Activated T-helper 1 cell treated with anti-CD3 and anti-CD28 coated beads, Interleukin-12 subunit alpha, Interleukin-12 subunit beta, Interleukin-2, Interleukin-4 antibody, amounts not matched to agents 30 ng/mL and 10 ng/mL and 1 ng/mL, durations not matched to agents 14 hours and 24 hours and 36 hours (primary cell): ENCODE measurements at places on chromosomes 7 and 10.

DNA sequence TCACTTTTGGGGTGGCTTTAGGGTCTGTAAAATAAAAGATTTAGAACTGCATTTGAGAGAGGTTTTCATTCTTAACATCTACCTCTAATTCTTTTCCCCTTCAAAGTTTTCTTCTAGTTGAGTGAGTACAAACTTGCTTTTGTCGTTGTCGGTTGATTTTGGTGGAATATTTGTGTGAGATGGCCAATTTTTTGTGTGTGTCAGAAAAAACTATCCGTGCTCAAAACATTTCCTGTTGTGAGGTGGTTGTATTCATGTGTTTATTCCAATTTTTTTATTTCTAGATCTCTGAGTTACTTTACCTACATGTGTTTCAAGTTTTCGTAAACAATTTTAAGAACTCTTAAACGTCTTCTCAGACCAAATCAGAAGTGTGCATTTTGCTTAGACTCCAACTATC is 1.6 kb downstream of the AHR start:
- H3K4me3 ChIP-seq, result peak overlapping the region; percentile 92
- peaks cover 11% of the 10 kb centered on the region for H3K36me3 ChIP-seq
- peaks cover 27% of the 10 kb centered on the region for H3K4me1 ChIP-seq
- peak overlapping the region; percentile 94 for H3K27ac ChIP-seq
- no peaks in the 10 kb centered on the region for H3K27me3 ChIP-seq
- no peak for DNase-seq

DNA sequence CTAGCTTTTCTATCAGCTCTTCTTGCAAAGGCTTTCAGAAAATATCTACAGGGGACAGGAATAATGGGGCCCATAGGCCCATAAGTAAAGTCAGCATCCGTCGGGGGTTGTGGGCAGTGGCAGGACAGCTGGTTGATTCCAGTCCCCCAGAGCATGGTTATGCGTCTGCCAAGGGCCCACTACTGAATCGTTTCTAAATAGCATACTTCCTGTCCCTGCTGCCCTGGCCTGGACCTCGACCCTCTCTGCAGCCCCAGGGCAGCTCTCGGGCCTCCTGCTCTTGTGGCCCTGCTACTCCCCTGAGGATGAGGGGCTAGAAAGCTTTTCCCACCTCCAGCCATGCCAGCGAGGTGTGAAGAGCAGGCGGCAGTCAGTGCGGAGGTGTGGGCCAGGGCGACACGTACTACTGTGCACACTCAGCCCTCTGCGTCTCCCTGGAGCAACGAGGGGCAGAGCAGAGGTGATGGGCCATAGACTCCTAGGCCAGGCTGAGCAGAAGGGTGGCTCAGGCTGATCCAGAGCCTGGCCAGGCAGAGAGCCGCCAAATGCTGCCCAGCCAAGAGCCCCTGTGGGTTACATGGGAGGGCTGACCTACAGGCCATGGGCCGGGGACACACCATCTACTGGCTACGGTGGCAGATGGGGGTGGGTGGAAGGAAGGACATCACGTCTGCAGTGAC is 4.7 kb upstream of the OPN4 start:
- no peaks in the 10 kb centered on the region for H3K27me3 ChIP-seq
- H3K4me1 ChIP-seq, result no peaks in the 10 kb centered on the region
- no peaks in the 10 kb centered on the region for H3K36me3 ChIP-seq
- H3K4me3 ChIP-seq, result no peak overlapping the region

- no peak overlapping the region for H3K27ac ChIP-seq
- H3K4me1 ChIP-seq, result no peaks in the 10 kb centered on the region
- no peak for DNase-seq
- no peak overlapping the region for H3K4me3 ChIP-seq
- no peaks in the 10 kb centered on the region for H3K36me3 ChIP-seq
- H3K27me3 ChIP-seq, result peaks cover 3% of the 10 kb centered on the region
Observed at GRCh38 chr10:782751-783648, 93.5 kb upstream of the DIP2C start.

GRCh38 chr10:103750836-103751235 is 104.5 kb downstream of the SH3PXD2A start:
- peaks cover 58% of the 10 kb centered on the region for H3K4me1 ChIP-seq
- no peak overlapping the region for H3K4me3 ChIP-seq
- H3K27ac ChIP-seq, result no peak overlapping the region
- no peaks in the 10 kb centered on the region for H3K27me3 ChIP-seq
- peaks cover 10% of the 10 kb centered on the region for H3K36me3 ChIP-seq

DNA sequence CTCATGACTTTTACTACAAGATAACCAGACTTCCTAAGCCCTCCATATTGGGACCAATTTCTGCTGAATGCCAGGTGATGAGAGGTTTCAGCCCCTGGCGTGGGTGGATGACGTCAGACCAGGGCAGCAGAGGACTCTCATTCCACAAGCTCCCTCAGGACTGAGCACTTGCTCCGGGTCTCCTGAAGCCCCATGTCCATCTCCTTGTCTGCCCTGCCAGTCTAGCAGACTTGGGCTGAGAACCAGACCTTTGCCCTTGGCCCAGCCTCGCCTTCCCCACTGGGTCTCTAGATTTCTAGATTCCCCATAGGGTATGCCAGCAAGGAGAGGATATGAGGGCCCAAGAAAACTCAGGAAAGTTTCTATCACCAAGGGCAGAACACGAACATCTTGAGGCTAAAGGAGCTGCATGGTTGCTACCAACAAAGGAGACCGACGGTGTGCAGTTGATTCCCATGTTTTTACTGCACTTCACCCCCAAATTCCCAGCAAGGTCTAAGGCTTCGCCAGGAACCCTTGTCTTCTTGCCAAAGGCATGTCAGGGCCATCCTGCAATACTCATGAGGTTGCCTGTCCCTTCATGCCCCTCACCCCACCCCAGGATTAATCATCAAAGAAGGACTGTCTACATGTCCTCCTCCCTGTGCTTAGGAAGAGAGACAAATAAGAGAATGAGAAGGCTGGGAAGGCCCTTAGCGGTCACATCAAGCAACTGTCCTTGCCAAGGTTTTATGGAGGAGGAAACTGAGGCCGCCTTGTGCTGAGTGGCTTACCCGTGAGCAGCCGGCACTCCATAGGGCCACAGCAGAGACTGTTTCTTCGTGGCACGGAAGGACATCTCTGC is 96.5 kb upstream of the MACROH2A2 start:
- no peaks in the 10 kb centered on the region for H3K4me1 ChIP-seq
- no peaks in the 10 kb centered on the region for H3K36me3 ChIP-seq
- no peak for DNase-seq
- H3K27me3 ChIP-seq, result peaks cover 17% of the 10 kb centered on the region

DNA sequence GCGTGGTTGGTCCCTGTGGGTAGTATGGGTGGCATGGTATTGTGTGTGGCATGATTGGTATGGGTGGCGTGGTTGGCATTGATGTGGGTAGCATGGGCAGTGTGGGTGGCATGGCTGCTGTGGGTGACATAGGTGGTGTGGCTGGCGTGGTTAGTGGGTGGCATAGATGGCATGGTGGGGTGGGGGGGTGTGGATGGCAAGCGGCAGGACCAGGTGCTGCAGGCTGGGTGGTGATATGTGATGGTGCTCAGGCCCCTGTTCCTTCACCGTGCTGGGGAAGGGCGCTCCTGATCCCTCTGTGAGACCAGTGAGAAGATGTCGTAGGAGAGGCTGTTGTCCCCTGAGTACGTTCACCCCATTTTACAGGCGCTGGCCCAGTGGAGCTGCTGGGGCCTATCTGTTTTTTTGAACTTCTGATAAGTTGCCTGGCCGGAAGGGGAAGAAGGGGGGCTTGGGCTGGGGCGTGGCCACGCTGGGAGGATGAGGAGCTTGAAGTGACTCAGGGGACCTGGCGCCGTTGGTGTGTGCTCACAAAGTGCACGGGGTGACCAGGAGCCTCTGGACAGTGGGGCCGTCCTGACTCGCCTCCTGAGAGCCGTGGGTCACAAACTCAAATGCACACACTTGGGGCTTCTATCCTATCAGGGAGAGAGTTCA is 17.5 kb downstream of the INPP5A start:
- H3K27me3 ChIP-seq, result no peaks in the 10 kb centered on the region
- no peak for DNase-seq
- H3K4me3 ChIP-seq, result peak overlapping the region; percentile 22
- H3K27ac ChIP-seq, result no peak overlapping the region
- H3K4me1 ChIP-seq, result peaks cover 10% of the 10 kb centered on the region

- no peaks in the 10 kb centered on the region for H3K36me3 ChIP-seq
- no peaks in the 10 kb centered on the region for H3K27me3 ChIP-seq
- H3K4me1 ChIP-seq, result no peaks in the 10 kb centered on the region
- DNase-seq, result no peak
Observed at GRCh38 chr10:61642676-61643075, 20.1 kb upstream of the CABCOCO1 start.

- H3K36me3 ChIP-seq, result no peaks in the 10 kb centered on the region
- no peak overlapping the region for H3K4me3 ChIP-seq
- no peaks in the 10 kb centered on the region for H3K4me1 ChIP-seq
- no peak overlapping the region for H3K27ac ChIP-seq
Observed at GRCh38 chr10:5498791-5499492, 428 bp downstream of the CALML5 start.

- H3K27me3 ChIP-seq, result no peaks in the 10 kb centered on the region
- peaks cover 40% of the 10 kb centered on the region for H3K36me3 ChIP-seq
- H3K27ac ChIP-seq, result peak overlapping the region; percentile 99
- DNase-seq, result no peak
Observed at GRCh38 chr10:17229717-17229966, 1.6 kb downstream of the VIM start.

DNA sequence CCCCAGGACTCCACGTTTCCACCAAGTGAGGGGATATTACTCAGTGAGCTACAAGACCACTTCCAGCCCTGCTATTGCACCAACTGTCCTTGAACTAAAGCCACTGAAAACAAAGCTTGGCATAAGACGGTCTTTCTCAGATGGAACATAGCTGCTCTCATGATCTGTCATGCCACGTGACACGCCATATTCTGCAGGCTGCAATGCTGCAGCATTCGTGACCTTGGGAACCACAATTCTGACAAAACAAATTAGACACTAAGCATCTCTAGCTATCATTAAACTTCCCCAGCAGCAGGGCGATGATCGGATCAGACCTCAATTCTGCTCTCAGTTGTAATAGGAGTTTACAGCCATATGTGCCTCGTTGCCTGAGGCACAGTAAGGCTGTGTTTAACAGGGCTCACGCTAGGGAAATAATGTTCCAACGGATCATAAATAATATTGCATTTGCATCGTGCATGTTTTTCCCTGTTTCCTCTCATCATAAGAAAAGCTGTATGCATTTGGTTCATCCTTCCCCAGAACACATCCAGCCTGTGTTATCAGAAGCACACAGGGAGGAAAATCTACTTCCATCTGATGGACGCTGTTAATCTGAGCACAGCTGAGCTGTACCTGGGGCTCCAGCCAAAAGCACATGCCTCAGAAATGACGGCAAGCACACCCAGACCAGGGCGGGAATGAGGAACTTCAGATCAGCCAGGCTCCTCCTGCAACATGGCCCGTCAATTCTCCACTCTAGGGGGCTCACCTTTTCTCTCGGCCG is 38.6 kb upstream of the CNPY1 start:
- H3K27me3 ChIP-seq, result peaks cover 33% of the 10 kb centered on the region
- H3K4me3 ChIP-seq, result no peak overlapping the region
- H3K27ac ChIP-seq, result no peak overlapping the region
- peaks cover 9% of the 10 kb centered on the region for H3K4me1 ChIP-seq
- no peaks in the 10 kb centered on the region for H3K36me3 ChIP-seq

DNA sequence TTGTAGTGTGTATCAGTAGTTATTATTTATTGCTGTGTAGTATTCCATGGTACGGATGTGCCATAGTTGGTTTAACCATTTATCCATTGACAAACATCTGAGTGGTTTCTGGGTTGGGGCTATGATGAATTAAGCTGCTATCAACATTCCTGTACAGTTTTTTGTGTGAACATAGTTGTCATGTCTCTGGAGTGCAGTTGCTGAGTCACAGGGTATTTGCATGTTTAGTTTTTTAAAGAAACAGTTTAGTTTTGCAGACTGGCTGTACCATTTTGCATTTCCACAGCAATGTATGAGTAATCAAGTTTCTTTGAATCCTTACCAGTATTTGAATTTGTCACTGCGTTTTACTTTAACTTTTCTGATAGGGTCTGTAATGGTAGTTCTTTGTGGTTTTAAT is 516.7 kb upstream of the CELF2 start:
- H3K27ac ChIP-seq, result no peak overlapping the region
- H3K4me1 ChIP-seq, result no peaks in the 10 kb centered on the region

GRCh38 chr7:68474661-68475216 is 1123.5 kb upstream of the AUTS2 start:
- H3K4me3 ChIP-seq, result no peak overlapping the region
- no peaks in the 10 kb centered on the region for H3K27me3 ChIP-seq
- DNase-seq, result no peak
- H3K36me3 ChIP-seq, result no peaks in the 10 kb centered on the region

- DNase-seq, result no peak
- H3K4me1 ChIP-seq, result no peaks in the 10 kb centered on the region
- H3K36me3 ChIP-seq, result no peaks in the 10 kb centered on the region
- H3K4me3 ChIP-seq, result no peak overlapping the region
- no peak overlapping the region for H3K27ac ChIP-seq
- H3K27me3 ChIP-seq, result no peaks in the 10 kb centered on the region
Observed at GRCh38 chr7:20227291-20227795, 10.2 kb upstream of the MACC1 start.

- no peaks in the 10 kb centered on the region for H3K4me1 ChIP-seq
- peaks cover 5% of the 10 kb centered on the region for H3K27me3 ChIP-seq
- H3K36me3 ChIP-seq, result no peaks in the 10 kb centered on the region
- DNase-seq, result no peak
- no peak overlapping the region for H3K4me3 ChIP-seq
Observed at GRCh38 chr7:103541026-103541425, 95.0 kb upstream of the SLC26A5 start.

GRCh38 chr10:77611221-77611620 is 26.4 kb downstream of the KCNMA1 start:
- DNase-seq, result no peak
- H3K36me3 ChIP-seq, result no peaks in the 10 kb centered on the region
- H3K4me3 ChIP-seq, result no peak overlapping the region

- no peak overlapping the region for H3K4me3 ChIP-seq
- peaks cover 17% of the 10 kb centered on the region for H3K27me3 ChIP-seq
- no peak overlapping the region for H3K27ac ChIP-seq
- DNase-seq, result no peak
- peaks cover 8% of the 10 kb centered on the region for H3K36me3 ChIP-seq
Observed at GRCh38 chr10:97766106-97766810, 5.5 kb downstream of the SFRP5 start.

DNA sequence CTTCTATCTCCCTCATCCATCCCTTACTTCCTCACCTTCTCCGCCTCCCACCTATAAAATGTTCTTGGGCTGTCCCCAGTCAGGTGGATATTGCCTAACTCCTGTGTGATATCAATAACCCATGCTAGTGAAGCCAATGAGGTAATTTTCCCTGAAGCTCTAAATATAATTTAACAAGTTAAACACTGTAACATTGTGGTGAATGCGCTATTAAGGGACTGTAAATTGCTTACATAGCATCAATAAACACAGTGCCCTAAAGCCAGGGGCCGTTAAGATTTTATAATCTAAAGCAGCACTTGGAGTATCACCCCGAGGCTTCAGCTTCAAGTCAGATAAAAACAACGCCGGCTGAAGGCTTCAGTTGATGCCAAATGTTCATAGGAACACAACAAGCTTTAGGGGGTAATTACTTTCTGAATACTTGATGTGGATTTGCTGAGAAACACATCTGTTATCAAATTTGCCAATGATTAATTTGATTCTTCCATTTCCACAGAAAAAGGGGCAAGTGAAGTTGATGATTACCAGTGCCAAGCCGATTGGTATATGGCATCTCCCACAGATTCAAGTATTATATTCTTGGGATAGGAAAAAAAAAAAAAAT is 138.4 kb downstream of the CREB5 start:
- H3K27ac ChIP-seq, result no peak overlapping the region
- peaks cover 7% of the 10 kb centered on the region for H3K27me3 ChIP-seq
- no peak for DNase-seq
- H3K4me3 ChIP-seq, result no peak overlapping the region
- no peaks in the 10 kb centered on the region for H3K4me1 ChIP-seq

- no peak overlapping the region for H3K4me3 ChIP-seq
- no peak for DNase-seq
- no peaks in the 10 kb centered on the region for H3K4me1 ChIP-seq
- H3K36me3 ChIP-seq, result no peaks in the 10 kb centered on the region
- no peak overlapping the region for H3K27ac ChIP-seq
Observed at GRCh38 chr7:46581268-46581667, 660.2 kb upstream of the IGFBP3 start.
